Head of caudate nucleus (tissue), 42 donors: ENCODE measurements at places on chromosomes 5 and 9.

GRCh38 chr5:91070761-91071550, 312.2 kb downstream of the ARRDC3 start:
- no peak for DNase-seq

DNA sequence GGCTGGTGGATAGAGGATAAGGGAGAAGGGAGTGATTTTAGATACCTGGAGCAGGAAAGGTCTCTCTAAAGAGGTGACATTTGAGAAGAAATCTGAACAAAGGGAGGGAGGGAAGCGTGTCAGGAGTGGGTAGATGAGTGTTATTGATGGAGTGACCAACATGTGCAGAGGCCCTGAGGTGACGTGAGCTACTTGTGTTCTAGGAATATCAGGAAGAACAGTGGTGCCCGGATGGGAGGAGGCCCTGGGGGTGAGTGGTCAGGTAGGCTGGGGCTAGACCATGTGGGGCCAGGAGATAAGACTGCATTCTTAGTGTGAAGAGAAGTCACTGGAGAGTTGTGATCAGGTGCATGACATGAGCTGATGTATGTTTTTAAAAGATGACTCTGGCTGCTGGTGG, 256.2 kb downstream of the ARHGAP26 start:
- no peak for DNase-seq

DNA sequence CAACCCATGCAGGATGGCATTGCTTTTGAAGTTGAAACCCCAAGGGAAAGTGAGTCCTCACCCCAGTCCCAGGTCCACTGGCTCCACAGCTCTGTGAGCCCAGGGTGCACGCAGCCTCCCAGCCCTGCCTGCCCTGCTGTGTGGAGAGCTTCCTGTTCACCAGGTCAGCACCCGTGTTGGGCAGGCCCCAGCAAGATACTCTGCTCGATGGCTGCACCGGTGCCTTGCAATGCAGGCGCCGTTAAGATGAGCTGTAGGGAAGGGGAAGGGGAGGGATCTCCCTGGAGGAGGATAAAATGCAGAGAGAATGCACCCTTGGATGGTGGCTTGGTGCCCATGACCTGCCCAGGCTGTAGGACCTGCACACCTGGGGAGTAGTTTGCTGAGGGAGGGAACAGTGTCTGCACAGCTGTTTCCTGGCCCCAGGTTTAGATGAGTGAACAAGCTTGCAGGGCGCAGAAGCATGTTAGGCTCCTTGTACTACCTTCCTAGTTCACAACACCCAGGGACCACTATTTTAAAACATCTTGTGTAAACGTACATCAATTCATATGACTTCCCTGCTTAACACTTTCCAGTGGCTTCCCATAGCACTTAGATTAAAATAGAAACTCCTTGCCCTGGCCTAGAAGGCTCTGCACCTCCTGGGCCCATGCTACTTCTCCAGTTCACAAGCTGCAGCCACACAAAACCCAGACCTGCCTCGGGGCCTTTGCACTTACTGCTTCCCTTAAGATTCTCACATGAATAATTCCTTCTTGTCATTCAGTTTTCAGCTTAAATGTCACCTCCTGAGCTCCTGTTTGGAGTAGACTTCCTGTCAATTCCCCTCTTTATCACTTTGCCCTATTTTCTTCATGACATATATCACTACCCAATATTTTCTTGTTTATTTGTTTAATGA, 19.6 kb downstream of the FAT2 start:
- DNase-seq, result no peak

GRCh38 chr5:96671441-96671840, 9.3 kb downstream of the CAST start:
- no peak for DNase-seq
